Stromal cell of bone marrow (primary cell): ENCODE measurements at places on chromosomes 7 and 10.

DNA sequence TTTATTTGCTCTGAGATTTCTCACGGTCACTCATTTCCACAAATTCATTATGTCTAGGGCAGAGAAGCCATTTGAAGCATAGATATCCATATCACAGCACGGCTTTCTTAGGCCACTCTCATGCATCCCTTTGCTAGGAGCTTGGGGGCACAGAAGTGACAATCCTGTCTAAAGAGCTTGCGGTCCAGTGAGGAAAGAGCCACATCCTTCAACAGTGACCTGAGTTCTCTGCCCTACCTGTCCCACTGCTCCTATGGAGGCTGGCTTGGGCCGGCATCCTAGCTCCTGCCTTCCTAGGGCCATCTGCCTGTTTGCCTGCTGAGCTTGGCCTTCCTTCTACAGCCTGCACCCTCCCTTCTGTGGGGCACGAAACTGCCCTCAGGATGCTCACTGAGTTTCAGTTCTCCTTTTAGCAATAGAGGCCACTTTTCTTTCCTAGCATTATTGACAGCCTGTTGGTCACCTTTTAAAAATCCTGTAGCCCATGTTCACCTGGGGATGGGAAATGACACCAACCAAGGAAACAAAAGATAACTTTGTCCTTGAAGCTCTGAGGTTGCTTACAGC, 212.1 kb upstream of the GRB10 start:
- DNase-seq: no peak

DNA sequence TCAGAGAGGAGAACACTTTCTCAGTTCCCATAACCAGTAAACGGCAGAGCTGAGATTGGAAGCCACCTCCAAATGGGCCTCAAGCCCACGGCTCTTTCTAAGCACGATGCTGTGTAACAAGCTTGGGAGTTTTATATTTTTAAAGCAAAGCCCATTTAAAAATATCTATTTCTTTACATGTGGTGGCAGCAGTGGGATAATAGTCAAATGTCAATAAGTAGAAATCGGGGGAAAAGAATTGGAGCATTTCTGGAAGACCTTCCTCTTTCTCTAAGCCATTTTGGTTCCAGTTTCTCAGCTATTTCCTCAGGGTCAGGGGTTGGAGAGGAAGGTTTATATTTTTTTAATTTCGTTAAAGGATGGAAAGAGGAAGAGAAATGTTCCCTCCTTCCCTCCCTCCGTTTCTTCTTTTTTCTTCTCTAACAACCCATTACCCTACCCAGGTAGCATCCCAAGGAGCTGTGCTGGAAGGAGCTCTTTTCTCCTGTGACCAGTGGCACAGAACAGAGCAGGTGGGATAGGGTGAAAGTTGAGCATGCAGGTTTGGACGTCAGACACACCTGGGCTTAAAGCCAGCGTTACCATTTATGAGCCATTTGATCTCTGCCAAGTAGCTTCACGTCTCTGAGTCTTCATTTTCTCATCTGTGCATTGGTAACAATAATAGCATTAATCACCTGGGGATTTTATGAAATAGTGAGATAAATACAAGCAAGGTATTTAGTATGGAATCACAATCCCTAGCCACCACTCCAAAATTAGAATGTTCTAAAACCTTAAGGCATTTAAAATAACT, 515.7 kb downstream of the RPS24 start:
- DNase-seq: no peak

- DNase-seq: no peak
Measured at GRCh38 chr10:123284022-123284421, 129.8 kb downstream of the BUB3 start.

GRCh38 chr7:36088553-36088952, 64.5 kb upstream of the EEPD1 start:
- DNase-seq: no peak

DNA sequence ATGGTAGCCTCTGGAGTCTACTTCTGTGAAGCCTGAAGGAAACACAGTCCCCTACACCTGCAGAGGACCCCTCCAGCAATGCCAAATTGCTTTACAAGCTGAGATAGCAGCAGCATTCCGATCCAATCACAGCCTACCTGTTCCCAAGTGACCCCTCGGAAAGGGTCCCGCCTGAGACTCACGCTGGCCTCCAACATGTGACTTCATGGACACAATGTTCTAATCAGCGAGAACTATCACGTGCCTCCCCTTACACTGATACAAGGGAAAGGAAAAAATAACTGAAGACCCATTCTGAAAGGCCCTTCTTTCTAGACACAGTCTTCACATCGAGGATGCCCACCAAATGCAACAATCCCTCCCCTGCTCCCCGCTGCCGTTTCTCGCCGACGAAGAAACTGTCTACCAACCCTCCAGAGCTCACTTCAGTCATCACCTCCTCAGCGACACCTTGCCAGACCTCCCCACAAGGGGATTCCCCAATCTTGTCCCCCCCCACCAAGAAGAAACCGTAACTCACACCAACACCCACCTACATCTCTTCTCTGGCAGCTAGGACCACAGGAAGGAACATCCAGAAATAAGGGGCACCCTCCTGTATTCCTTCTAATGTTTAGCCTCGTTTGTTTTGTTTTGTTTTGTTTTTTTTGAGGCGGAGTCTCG, 1.8 kb downstream of the SNX8 start:
- DNase-seq: no peak
